Activated CD8-positive, alpha-beta memory T cell treated with anti-CD3 and anti-CD28 coated beads for 1 hour (primary cell): ENCODE measurements at places on chromosomes 4 and X.

GRCh38 chrX:35289952-35290351 is 347.4 kb downstream of the FAM47B start:
- DNase-seq: no peak

GRCh38 chr4:1604706-1605205 is 79.4 kb downstream of the FAM53A start:
- DNase-seq: no peak

DNA sequence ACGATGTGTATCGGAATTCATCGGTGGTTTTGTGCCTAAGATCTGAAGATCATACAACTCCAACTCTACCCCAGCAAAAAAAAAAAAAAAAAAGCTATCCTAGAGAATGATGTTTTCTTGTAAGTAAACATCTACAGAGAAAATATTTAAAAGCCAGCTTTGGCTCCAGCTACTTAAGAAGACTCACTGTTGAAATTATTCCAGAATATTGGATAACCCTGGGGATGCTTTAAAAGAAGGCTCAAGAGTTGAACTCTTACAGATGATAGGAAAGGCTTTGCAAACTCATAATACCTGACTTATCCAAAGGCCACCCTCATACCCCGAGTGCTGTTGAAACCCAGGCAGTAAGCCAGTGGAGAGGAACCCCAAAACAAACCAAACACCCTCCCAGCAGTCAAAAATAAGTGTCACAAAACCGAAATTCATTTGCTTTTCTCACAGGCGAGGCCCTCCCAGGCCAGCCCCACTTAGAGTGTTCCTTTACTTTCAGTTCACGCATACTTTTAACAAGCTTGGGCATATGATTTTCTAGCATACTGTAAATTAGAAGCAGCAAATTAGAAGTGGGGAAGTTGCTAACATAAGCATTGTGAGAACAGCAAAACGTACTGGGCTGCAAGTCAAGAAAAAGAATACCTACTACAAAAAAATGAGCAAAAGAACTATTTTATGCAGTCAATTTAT is 2.7 kb upstream of the AMELX start:
- no peak for DNase-seq

- no peak for DNase-seq
These were observed 169.3 kb downstream of the CHIC2 start for GRCh38 chr4:53895137-53895536.

DNA sequence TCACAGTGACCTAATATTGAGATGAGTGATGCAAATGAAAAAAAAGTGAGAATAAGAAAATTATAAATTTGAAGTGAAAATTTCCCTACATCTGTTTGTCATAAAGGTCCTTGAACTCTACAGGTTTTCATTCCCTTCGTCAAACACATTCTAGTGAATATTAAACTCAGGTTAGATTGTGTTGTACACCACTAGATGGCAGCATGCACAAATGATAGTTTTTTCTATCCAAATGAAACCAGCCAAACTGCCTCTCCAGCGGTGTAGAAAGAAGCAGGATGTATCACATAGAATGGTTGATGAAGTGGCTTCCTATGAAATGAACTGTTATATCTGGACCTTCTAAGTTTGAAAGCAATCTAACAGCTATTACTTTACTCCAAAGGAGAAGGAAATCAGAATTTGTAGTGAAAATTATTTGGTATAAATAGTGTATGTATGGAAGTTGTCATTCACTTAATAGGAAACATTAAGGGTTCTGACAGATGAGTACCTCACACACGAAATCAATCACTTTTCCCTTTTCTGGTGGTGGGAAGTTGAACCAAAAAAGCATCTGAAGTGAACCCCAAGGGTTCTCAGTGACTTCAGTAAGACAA is 382.7 kb downstream of the UNC5C start:
- no peak for DNase-seq

DNA sequence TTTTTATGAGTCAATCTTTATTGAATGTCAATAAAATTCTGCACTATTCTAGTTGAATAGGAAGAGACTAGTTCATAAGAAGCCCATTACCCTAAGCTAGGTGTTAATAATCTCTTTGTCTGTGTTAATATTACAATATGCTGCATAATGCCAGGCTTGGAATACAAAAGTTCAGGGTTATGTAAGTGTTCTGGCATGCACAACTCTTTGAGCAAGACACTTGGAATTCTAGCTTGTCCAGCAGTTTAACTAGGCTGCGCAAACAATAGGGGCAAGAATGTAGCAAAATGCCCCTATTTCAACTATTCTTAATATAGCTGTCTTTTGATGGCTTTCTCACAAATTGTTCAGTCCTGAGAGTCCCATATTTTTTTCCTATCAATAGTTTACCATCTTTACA is 31.3 kb upstream of the ETNPPL start:
- no peak for DNase-seq

DNA sequence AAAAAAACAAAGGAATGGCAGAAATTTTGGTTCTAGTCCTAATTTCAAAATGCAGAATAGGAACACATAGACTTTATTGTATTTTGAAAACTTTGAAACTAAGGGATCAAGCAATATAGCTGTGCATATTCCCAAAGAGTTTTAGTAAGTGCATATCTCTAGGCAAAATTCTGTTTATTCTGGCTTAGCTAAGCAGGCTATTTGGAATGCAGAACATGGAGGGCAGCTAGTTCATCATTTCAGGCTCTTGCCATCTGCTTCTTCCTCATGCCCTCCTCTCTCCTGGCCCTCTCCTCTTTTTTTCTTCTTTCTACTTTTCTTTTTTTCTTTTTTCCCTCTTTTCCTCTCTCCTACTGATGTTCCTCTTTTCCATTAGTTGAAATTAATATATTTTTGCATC is 12.0 kb upstream of the IL13RA2 start:
- no peak for DNase-seq

GRCh38 chr4:18441203-18441590 is 419.6 kb upstream of the LCORL start:
- DNase-seq: no peak

- no peak for DNase-seq
These were observed 237.4 kb upstream of the UGT8 start for GRCh38 chr4:114361249-114361648.

- DNase-seq: no peak
These were observed 804 bp downstream of the OSTC start for GRCh38 chr4:108651014-108651791.
